ENCODE measurements at places on chromosomes 12 and 14.

GRCh38 chr12:49564686-49565405 lies 3.1 kb downstream of the MCRS1 start:
- no peak for DNase-seq

- no peak for DNase-seq
Measured at GRCh38 chr14:54173802-54174201, 217.2 kb upstream of the BMP4 start.

DNA sequence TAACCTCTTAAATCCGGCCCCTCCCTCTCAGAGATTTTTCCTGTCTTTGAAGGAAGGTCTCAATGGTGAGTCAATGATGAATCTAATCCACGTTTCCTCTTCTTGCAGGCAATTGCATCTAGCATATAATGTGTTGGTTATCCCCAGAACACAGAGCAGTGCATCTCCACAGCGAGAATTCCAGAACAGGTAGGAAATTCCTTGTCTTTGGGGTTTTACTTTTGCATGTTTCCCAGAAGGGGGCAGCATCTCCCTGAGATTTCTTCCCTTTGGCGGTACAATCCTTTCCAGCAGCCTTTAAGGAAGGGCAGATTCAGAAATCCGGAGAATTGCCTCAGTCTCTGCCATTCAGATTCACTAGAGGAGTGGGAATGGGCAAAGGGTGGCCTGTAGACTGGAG lies 128.0 kb downstream of the KCNA5 start:
- peak; percentile 37 for DNase-seq

GRCh38 chr14:94383777-94384176 lies 4.6 kb downstream of the SERPINA1 start:
- no peak for DNase-seq

DNA sequence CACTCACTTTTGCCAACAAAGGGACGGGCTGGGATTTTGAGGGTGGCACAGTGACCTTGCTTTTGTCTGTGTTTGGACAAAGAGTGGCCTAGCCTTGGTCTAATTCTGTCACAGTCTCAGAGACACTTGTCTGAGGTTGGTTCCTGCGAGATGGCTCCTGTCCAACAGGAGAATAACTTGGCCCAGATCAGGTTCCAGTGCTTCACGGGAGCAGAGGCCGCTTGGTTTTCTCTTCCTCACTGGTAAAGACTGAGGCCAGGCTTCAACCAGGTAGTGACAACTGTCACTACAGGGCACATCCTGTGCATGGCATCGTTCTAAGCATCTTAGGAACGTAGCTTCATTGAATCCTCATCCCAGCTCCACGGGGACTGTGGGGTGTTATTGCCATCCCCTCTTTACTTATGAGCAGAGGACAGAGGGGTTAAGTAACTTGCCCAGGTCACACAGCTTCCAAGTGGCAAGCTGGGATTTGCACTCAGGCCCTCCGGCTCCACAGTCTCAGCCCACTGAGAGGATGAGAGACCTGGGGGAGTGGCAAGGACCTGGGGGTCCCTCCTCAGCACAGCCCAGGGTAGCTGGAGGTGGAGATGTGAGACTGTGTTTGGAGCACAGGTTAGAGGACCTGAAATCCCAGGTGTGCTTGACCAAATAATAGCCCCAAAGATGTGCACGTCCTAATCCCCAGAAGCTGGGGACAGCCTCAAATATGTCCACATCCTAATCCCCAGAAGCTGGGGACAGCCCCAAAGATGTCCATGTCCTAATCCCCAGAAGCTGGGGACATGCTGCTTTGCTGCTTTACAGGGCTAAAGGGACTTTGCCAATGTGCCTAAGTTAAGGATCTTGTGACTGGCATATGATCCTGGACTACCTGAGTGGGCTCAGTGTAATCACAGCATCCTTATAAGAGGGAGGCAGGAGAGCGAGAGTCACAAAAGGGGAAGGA lies 179.2 kb upstream of the RTL1 start:
- DNase-seq = no peak

DNA sequence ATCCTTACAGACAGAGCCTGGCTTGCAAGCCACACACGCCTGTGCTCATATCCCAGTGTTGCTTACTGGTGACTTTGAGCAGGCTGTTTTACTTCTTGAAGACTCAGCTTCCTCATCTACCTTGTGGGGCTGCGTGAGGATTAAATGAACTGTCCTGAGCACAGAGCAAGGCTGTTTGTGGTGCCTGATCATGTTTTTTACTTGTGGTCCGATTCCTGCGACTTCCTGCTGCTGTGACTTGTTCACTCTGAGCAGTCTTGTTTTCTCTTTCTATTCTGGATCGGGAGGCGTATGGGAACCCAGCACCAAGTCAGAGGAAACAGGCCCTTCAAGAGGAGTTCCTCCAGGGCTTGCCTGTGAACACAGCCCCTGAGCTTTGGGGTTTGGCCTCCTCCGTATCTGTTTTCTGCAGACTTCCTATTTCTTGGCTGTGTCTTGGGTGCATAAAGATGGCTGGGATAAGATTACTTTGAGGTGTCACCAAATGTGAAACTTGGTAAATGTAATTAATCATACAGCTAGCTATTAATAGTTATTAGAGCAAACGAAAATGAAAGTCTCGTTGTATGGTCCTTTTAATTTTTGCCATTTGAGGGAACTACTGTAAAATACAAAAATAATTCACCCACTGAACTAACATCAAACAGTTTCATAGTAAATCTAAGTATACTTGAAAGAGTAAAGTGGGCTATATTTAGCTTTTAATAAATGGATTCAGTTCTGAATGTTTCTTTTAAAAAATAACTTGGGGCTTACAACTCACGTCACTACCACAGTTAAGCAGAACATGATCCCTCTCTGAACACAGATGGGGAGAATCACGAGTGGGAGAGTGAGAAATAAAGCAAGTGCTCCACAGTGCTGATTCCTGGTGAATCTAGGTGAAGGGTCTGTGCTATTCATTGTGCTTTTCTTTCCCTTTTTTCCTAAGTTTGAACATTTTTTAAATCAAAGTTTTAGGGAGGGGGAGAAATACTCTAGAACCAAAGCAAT lies 251.5 kb downstream of the FOXN3 start:
- no peak for DNase-seq

DNA sequence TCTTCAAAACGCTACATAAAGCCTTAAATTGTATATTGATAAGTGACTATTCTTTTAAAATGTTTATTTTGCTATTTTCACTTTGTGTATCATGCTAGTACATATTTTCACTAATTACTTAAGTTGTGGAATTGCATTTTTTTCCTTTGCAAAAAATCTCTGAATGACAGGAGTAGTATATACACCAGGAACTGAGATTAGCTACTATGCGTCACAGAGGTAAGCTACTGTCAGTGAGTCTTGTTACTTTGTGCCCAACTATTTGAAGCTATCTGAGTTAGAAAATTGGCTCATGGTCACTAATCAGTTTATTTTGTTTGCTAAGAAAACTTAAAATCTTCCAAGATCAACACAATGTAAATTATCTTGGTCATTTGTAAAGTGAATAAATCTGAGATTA lies 887.4 kb downstream of the TMTC2 start:
- DNase-seq = no peak

DNA sequence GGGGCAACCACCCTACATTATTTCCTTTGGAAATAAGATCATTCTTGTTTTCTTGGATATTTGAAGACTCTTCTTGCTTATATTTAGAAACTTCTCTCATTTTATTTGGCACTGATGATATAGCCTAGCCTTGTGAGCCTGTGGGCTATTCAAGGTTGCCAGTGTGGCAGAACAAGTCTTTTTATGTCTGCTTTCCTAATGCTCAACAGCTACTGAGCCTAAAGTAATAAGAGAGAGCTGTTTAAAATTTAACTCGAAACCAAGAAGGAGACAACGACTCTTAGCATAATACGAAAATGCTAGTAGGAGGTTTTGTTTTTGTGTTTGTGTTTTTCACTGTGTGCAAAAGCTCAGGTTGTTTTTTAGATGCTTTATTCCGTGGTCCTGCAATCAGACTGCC lies 104.0 kb upstream of the CPM start:
- no peak for DNase-seq

- DNase-seq = no peak
Measured at GRCh38 chr12:57454213-57454565, 918 bp upstream of the INHBE start.

- peak; percentile 62 for DNase-seq
Measured at GRCh38 chr12:104303538-104304151, at the start of gene EID3. TSS of gene EID3 (plus strand) at chr12:104303739. CDS start at chr12:104303935, 196 bp downstream.

DNA sequence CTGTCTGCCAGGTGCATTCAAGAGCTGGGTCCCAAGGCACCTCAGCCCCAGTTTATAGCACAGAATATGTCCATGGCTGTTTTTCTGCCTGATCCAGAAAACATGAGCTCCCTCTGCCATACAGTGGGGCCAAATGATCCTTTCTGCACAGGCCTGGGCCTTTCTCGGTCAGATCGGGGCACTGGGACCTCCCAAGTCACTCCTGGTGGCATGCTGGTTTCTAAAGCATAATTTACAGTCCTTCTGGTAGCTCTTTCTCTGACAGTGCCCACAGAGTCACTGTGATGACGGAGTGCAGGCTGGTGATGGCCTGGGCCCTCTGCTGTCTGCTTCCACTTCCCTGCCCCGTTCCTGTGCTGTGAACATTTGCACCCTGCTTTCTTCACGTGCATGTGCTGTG lies 99.2 kb downstream of the ADGRD1 start:
- DNase-seq = no peak

DNA sequence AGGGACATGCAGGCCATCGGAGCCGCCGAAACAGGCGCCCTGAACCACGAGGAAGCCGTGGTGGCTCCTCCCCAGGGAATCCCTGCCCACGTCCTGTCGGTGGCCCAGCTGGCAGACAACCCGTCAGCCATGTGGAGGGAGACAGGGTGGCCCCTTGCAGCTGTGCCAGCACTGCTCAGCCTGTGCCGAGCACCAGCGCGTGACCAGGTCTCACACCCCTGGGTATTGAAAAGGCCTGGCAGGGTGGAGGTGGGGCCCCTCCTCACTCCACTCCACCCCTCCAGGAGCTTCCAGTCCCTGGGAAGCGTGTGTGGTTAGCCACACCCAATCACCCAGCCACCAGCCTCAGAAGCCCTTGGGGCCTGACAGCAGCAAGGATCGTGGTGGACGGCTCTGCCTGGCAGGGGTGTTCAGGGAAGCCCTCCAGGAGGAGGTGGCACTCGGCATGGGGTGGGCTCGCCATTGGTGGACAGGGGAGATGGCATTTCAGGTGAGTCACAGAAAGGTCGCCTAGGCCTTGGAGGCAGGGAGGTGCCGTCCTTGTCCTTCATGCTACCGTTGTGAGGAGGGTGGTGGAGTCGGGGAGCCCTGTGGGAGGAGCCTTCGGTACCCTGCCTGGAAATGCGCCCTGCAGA lies 12.3 kb upstream of the DLK1 start:
- no peak for DNase-seq

DNA sequence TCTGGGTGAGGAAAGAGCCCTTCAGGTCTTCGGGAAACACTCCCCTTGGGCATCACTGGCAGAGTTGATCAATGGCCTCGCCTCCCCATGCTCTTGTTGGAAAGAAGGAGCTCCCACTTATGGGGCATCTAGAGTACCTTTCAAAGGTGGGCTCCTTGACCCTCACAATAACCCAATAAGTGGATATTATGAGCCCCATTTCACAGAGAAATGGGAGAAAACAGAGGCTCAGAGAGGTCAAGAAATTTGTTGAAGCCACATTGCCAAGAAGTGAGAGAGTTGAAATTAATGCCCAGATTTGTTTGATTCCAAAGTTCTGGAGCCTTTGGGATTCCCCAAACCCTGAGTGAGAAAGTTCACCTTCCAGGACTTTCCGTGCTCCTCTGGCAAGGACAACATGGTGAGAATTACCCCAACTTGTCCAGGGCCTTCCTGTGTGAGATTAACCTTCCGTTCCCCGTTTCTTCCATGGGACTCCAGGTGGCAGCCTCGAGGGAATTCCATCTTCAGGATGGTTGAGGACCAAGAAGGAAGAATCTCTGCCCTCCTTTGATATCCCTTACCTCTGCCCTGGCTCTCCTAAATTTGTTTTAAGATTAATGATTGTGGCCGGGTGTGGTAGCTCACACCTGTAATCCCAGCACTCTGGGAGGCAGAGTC lies 7.5 kb upstream of the CHD4 start:
- DNase-seq = peak; percentile 47

DNA sequence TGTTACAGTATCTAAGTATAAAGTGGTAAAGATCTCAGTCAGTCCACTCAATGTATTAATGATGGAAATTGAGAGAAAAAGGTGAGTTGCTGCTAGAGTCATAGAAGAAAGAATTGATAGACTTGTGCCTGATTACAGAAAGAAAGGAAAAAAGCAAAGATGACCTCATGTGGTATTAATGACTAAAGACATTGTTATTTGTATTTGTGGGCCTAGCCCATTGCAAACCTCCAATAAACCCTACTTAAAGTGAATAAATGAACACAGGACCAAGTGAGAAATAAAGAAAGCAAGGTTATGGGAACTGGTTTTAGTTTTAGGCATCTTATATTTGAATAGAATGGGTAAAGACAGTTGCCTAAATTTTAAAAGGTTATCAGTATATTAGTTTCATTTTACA lies 105.5 kb downstream of the SYT1 start:
- no peak for DNase-seq

- no peak for DNase-seq
Measured at GRCh38 chr12:57716305-57716704, 22.2 kb downstream of the AGAP2 start.

DNA sequence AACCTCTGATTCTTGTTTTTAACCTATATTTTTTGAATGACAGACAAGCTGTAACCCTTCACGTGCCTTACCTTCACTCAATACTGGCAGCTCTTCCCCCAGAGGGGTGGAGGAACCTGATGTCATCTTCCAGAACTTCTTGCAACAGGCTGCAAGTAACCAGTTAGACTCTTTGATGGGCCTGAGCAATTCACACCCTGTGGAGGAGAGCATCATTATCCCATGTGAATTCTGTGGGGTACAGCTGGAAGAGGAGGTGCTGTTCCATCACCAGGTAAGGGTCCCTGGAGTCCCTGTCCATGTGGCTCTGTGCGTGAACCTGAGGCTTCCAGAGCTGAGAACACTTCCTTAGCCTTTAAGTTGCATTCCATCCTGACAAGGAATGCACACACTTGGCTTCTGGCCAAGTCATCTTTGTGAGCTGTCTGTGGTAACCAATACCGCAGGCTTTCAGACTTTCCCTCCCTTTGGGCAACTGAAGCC lies 22.7 kb downstream of the TRAFD1 start:
- DNase-seq = peak; percentile 61
